ENCODE measurements at places on chromosomes 1 and 21.

DNA sequence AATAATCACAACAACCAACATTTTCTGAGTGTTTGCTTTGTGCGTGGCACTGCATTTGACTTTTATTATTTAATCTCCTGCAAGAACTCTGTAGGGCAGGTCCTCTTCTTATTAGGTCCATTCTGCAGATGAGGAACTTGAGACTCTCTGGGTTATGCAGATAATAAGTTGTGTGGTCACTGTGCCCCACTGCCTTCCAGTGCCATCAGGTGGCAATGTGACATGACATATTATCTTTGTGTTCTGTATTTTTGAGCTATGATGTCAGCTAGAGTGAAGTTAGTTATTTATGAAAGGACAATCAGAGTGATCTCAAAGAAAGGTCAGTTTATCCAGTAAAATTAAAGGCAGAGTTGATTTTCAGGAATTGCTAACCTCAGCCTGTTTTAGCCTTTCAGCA is 196.0 kb downstream of the FMN2 start:
- no peak for DNase-seq

GRCh38 chr1:40267767-40268187 is 9.7 kb downstream of the ZMPSTE24 start:
- no peak for DNase-seq

GRCh38 chr21:43687566-43688399 is 28.4 kb downstream of the RRP1B start:
- DNase-seq = no peak

DNA sequence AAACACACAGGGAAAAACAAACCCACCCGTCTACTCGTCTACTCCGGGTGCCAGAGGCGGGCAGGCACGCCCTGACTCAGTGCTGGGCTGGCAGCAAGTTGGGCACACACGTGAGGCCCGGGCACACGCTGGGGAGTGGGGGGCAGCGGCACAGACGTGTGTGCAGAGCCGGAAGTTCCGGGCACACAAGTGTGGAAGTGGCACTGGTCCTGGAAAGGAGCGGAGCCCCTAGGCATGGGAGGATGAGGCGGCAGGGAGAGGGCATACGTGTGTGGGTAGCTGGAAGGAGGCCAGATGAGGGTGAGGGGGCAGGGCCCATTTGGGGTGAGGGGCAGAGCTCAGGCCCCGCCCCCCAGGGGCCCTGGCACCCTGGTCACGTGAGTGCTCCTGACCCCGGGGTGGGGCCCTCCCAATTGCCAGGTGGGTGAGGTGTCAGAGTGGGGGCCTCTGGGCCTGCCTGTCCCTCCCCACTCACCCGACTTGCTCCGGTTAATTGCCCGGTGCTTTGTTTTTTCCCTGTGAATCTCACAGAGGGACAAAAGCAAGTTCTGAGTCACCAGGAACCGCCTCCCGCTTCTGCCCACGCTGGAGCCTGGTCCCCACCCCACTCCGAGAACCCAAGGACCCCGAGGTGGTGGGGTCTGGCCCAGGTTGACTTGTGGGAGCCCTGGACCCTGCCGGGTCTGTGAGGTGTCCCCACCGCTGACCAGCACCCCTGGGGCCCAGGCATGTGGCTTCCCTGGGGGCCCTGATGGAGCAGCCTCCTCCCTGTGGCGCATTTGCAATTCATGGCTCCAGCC is 104.8 kb upstream of the CASZ1 start:
- DNase-seq = no peak

DNA sequence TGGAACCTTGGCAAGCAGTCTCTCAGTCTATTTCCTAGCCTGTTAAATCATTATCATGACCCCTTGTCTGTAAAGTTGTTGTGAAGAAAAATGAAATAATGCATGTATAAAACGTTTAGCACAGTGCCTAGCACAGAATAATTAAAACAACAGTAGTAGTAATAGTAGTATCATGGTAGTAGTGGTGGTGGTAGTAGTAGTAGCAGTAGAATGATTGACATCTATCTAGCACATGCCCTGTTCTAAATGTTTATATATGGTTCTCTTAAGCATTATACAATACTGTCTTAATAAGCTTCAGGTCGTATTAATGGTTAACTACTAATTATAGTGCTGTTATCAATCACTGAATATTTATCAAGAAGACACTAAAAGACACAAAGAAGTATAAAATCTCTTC is 46.7 kb downstream of the GPR3 start:
- DNase-seq = no peak

- no peak for DNase-seq
Observed at GRCh38 chr1:29958271-29958670, 721.9 kb downstream of the PTPRU start.

- DNase-seq = no peak
Observed at GRCh38 chr1:167767761-167768160, 46.0 kb downstream of the MPZL1 start.

GRCh38 chr1:176271572-176271971 is 64.5 kb upstream of the COP1 start:
- DNase-seq = no peak

DNA sequence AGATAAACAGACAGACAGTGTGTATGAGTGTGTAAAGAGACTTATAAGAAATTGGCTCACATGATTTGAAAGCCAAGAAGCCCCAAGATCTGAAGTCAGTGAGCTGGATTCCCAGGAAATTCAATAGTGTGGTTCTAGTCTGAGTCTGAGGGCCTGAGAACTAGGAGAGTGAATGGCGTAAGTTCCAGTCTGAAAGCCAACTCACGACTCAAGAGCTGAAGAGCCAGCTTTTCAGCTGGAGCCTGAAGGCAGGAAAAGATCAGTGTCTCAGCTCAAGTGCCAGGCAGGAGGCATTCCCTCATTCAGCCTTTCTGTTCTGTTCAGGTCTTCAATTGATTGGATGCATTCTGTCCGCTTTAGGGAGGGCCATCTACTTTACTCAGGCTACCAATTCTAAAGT is 257.2 kb downstream of the PLPP3 start:
- DNase-seq = no peak

DNA sequence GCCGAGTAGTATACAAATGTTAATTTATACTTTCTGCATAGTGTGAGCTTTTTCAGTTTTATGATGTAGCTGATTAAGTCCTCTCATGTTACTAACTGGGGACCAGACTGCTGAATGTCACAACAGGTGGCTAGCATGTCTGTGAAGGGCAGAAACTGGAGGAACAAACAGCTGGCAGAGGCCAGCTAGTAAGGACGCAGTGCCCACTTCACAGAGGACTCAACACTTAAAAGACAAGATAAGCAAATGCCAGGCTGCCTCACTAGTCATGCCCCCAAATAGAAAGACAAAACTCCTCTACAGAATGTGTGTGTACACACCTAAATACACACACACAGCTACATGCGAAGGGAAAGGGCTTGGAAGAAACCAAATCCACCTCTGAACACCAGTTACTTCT is 73.8 kb upstream of the ZNF678 start:
- no peak for DNase-seq

DNA sequence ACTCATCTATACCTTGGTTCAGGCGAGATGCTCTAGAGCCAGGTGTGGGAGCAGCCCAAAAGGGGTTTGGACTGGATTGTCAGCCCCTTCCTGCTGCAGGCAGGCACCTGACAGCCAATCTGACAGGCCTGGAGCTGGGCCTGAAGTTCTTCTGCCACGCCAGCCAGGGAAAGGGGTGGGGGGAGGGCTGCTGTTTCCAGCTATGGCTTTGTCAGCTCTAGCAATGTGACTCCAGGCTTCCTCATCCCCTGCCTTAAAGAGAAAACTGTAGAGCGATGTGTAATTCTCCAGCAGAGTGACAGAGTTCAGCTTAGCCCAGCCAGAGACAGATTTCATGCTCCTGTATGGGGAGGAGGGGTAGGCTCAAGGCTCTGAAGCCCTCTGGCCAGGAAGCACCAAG is 30.3 kb downstream of the WNT4 start:
- DNase-seq = no peak

DNA sequence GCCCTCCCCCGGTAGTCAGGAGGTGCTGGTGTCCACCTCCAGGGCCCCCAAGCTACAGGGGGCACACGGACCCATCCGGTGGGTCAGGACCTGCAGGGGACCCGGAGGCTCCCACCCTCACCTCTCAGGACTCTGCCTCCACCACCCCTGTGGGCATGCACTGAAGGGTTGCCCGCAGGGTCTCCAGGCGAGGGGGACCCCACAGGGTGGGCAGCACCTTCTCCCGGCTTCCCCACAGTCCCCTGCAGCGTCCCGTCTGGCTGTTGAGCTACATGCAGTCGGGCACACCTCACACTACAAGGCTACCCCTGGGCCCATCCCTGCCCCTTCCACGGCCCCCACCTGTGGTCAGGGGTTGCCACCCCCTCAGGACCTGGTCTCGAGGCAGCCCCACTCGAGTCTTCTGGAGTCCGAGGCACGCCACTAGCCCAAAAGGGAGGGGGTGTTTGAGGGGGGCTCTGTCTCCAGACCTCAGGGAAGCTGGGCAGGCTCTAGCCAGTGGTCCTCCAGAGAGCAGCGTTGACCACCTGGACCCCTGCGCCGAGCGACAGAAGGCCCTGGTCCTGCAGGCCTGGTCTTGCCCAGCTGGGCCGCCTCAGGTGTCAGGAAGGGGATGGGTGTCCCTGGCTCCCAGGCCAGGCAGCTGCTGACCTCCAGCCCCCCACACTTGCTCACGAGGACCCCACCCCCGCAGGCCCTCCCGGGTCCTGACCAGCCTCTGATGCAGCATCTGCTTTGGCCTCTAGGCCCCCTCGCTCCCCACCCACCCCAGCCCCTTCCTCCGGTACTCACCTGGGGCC is 9.6 kb downstream of the PARS2 start:
- no peak for DNase-seq

GRCh38 chr1:181396171-181396670 is 87.1 kb upstream of the CACNA1E start:
- no peak for DNase-seq

DNA sequence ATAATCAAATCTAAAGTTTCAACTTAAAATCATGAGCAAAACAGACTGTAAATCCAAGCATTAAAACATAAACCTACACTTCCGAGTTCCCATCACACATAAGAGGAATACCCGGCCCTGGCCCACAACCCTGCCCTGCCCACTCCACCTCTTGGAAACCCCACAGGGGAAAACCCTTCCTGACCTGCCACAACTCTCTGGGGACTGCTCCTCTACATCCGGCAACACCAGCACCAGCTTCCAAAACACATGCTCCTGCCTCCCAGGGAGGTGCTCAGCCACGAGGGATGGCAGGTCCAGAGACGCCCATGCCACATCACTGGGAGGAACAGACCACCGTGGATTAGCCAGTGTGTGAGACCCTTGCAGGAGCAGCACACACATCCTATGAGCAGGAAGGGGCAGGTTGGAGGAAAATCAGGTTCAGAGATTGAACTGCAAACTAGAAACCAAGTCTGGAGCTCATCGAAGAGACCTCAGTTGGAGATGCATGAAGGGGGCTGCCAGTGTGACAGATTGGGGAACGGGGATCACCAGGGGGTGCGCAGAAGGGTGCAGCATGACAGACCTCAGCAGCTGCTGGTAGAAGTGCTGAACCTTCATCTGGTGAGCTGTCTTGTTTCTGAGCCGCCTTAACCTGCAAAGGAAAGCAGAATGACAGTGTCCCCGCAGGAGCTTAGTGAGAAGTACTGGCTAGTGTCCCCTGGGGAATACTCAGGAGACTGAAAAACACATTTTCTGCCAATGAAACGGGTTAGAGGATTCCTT is 25.8 kb upstream of the LSS start:
- no peak for DNase-seq

DNA sequence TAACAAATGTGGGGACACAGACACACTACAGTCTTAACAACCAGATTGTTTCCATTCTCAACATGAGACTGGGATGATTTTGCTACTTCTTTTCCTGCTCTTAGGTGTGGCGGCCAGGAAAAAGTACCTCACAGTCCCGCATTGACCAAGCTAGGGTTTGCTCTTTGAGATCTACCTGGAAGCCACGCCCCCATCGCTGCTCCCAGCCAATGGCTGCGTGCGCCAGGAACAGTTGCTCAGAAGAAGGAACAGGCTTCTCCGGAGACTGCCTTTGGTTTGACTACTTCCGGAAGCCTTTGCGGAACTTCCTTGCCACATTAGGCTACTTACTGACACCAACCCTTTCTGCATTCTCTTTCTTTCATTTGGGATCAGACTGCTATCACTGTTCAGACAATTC is 44.2 kb upstream of the PLD5 start:
- no peak for DNase-seq

DNA sequence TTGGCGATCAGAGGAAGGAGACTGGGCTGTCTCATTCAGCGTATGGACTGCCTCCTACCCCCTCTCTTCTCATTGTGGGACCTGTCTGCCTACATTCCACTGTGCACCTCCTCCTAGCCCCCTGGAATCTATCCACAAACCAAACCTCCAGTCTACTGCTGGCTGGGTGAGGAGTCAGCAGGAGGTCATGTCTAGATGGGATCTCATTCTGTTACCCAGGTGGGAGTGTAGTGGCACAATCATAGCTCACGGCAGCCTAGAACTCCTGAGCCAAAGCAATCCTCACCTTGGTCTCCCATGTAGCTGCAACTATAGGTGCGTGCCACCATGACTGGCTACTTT is 18.0 kb upstream of the TTC22 start:
- no peak for DNase-seq

DNA sequence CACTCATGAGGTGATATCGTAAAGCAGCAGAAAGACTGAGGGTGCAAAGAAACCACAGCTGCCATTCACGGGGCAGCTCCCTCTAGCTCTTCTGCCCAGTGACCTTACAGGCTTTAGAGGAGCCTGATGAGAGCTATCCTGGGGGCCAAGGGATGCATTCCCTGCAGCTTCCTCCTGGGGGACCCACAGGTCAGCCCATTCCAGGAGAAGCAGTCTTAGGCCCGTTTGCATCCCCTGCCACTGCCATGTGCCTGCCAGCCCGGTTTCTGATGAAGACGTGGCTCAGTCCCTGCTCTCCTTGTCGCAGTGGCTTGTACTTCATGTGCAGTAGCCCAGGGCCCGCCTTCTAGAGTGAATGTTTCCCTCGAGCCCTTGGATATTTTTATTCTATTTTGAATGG is 22.8 kb downstream of the ATP5PO start:
- DNase-seq = no peak

DNA sequence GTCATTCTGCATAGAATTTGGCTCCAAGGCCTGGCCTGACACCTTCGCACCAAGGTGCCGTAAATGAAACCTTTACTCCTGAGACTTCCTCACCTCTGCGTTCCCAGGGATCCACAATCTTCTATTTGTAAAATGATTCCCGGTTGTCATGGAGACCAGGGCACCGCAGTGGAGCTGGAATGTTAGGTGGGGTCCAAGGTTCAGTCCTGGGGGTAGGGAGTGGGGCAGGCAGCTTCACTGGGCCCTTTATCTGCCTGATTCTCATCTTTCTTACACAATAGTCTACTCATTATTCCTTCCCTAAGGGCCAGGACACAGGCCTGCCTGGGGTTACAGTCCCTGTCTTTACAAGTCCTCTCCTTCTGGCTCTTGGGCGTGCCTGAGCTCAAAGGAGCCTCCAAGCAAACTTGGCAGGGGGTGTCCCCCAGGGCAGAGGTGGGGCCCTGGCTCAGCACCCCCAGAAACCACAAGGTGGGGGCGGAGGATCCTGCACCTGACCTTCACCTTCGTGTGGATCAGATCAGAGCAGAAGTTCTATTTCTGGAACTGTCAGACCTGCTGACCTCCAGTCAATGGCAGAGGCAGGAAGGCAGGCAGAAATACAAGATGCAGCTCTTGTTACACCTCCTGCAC is 51.1 kb downstream of the RIPK4 start:
- DNase-seq = no peak
